ENCODE measurements at places on chromosomes 1 and 21.
A peak's percentile ranks its signal among the peaks of the same experiment; 100 is the strongest.

DNA sequence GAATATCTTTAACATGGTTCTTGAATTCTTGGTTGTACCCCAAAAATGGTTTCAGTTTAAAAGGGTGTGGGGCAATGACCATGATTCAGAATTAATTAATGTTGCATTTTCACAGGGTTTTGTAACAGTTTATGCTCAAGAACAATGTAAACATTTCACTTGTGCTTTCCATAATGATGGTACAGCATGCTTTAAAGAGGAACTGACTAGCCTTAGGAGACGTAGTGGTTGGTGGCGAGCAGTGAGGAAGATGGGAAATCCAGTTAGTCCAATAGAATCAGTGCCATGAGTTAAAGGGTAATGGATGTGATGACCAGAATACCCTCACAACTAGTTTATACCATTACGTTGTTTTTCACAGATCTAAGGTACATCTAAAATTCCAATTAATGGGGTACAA is 138.0 kb downstream of the HS2ST1 start:
- no peak for DNase-seq

GRCh38 chr1:32774950-32775634 is 42.1 kb downstream of the YARS1 start:
- no peak for DNase-seq

DNA sequence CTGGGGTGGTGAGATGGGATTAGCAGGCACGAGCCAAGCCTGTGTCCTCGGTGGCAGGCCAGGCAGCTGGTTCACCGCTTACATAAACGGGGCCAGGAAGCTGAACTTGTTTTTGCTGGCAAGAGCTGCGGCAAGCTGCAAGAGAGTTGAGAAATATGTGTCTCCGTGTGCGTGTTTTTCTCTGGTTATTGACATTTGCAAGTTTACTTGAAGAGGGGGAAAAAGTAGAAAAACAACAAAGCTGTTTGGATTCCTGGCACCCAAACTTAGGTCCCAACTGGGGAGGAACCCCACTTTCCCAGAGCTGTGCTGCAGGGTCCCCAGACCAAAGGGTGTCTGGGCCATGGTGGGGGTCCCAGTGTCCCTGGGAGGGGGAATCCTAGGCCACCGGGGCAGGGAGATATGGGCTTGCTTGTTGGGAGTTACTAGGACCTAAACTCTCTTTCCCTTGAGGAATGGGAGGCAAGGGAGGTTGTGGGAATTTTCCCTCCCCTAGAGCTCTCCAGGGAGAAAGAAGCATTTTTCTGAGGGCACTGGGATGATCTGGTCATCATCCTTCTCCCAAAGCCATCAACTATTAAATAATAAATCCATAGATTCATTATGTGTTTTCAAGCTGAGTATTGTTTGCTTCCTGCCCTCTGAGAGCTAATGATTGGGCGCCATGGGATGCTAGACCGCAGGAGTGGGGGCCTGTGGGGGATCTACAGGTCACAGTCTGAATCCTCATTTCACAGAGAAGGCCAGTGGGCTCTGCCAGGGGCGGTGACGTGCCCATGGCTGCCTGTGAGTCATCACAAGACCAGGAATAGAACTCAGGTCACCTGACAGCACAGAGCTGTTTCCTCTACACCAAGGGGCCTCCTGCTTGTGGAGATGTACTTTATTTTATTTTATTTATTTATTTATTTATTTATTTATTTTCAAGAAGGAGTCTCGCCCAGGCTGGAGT is 14.8 kb downstream of the IL6R start:
- peak; percentile 70 for DNase-seq

- no peak for DNase-seq
Measured at GRCh38 chr1:148308832-148309458, 156.9 kb upstream of the NBPF11 start.

- DNase-seq = no peak
Measured at GRCh38 chr21:34205811-34206571, 132.6 kb downstream of the MRPS6 start.

- DNase-seq = no peak
Measured at GRCh38 chr1:222928212-222928611, 113.4 kb downstream of the DISP1 start.

- DNase-seq = peak; percentile 25
Measured at GRCh38 chr1:209937996-209938959, at the start of gene SYT14. Gene SYT14 (plus strand): TSS chr1:209938217. CDS start chr1:209938265, 48 bp downstream.

All from GM13976 (cell line).